Mammary epithelial cell (primary cell): ENCODE measurements at places on chromosomes 5 and 9. TPM values are rescaled to one million over a fixed set of nuclear protein-coding genes. Genes with fewer than 3 reads are reported as not detected.

CARD9 gene
- total RNA-seq: 1.0 TPM

F2R gene
- total RNA-seq: 27.7 and 30.7 TPM in 2 replicates

PTGS1 gene
- total RNA-seq: 3.7 TPM

TNIP1 gene
- total RNA-seq: 191 and 247 TPM in 2 replicates

SOHLH1 gene
- total RNA-seq: not detected

THBS4 gene
- total RNA-seq: 0.88 and 0.92 TPM in 2 replicates

RGS7BP gene
- not detected for total RNA-seq

BRINP1 gene
- 3.3 and 5.7 TPM in 2 replicates for total RNA-seq

KIF4B gene
- not detected in 2 replicates for total RNA-seq

FOXD4L3 gene
- 0.33 TPM for total RNA-seq

CD274 gene
- total RNA-seq: 30.6 and 45.5 TPM in 2 replicates

UBE2D2 gene
- 47.0 TPM for total RNA-seq

FLT4 gene
- total RNA-seq: not detected in 2 replicates

FAM200C gene
- 2.8 TPM for total RNA-seq

JAK2 gene
- 5.7 TPM for total RNA-seq

TMEM174 gene
- not detected for total RNA-seq

QSOX2 gene
- 14.8 TPM for total RNA-seq

PROB1 gene
- total RNA-seq: 0.38 and 0.61 TPM in 2 replicates

SMAD5 gene
- total RNA-seq: 66.8 TPM

WDR38 gene
- total RNA-seq: not detected in 2 replicates

STING1 gene
- total RNA-seq: 10.7 TPM

ANP32B gene
- 8.2 TPM for total RNA-seq

NRG2 gene
- 0.48 and 3.9 TPM in 2 replicates for total RNA-seq

TUT7 gene
- 33.8 TPM for total RNA-seq

SPINK6 gene
- 4.3 and 10.8 TPM in 2 replicates for total RNA-seq
